ENCODE measurements at places on chromosomes 6 and 20.
A peak's percentile ranks its signal among the peaks of the same experiment; 100 is the strongest.

GRCh38 chr6:162999575-163000285 is 272.0 kb downstream of the PACRG start:
- peak; percentile 70 for DNase-seq

DNA sequence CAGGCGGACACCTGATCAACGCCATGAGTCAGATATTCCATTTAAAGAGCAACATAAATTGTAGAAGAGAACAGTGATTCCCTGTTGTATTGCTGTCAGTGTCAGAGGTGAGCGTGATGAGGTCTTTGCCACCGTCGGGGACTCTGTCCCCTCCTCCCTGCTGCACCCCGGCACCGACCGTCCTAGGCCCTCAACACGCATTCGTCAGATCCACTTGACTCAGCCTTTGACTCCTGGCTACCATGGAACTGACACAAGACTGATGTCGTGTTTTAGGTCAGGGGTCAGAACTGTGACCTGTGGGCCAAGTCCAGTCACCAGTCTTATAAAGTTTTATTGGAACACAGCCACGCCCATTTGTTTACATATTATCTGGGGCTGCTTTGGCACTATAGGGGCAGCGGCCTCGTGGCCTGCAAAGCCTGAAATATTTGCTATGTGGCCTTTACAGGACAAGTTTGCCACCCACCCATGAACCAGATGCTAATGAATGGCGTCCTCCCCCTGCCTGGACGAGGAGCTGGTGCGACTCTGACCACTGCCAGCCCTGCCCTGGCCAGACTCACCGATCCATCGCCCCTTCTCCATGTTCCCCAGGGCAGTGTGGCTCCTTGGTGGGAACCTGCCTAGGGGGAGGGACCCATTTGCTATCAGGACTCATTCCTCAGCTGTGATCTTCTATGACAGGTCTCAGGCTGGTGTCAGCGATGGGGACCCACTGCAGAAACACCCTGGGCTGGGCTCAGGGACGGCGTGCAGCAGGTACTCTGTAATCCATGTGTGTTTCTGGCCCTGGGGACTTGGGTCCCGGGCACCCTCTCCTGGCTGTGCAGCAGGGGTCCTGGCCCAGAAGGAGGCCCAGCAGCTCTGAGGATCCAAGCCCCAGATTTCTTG is 37.5 kb upstream of the PHACTR3 start:
- no peak for DNase-seq

GRCh38 chr6:165117121-165117520 is 192.3 kb downstream of the C6orf118 start:
- no peak for DNase-seq

- no peak for DNase-seq
Measured at GRCh38 chr6:136718476-136718875, 73.8 kb downstream of the MAP3K5 start.

GRCh38 chr6:164164876-164165275 is 750.4 kb downstream of the QKI start:
- no peak for DNase-seq

DNA sequence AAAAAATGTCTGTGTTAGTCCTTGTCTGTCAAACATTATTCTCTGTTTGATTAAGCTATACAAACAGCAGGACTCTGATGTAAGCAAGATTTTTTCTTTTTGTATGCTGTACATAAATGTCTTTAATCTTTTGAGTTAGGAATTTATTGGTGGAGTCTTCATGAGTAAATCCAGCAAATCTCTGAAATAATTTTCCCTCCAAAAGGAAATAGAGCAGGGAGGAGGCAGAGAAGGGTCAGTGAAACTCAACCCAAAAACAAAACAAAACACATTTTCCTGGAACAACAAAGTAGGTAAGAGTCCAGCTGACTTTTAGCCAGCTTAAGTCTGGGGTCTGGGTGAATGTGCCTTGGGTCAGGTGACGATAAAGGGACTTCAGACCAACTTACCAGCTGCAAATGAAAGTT is 113.7 kb downstream of the FOXA2 start:
- no peak for DNase-seq

GRCh38 chr20:63394920-63395455 is 33.8 kb upstream of the CHRNA4 start:
- no peak for DNase-seq

GRCh38 chr20:51269671-51270070 is 246.8 kb upstream of the KCNG1 start:
- no peak for DNase-seq

DNA sequence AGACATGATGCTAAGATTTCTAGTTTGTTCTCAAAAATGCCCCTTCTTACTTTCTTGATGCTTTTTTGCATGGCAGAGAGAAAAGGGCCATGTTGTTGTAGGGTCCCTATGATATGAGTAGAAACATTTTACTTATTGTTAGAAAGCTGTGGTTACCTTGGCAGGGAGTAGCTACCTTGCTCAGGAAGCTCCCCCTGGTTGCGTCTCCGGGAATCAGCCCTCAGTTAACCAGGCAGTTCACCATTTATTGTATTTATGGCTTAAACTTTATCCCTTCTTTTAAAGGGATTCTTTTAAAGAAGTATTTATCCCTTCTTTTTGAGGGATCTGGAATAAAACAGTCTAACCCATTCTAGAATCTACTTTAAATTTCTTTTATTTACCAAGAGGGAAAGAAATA is 113.9 kb upstream of the PROKR2 start:
- DNase-seq: peak; percentile 4

DNA sequence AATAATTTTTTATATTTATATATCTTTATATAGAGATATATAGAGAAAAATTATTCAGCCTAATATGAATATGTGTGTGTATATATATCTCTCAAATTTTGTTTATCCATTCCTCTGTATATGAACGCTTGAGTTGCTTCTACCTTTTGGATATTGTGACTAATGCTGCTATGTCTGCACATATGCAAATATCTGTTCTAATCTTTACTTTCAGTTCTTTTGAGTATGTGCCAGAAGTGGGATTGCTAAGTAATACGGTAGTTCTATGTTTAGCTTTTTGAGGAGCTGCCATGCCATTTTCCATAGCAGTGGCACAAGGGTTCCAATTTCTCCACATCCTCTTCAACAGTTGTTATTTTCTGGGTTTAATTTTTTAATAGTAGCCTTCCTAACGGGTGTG is 72.8 kb upstream of the CEP85L start:
- peak; percentile 38 for DNase-seq

- no peak for DNase-seq
Measured at GRCh38 chr6:1942834-1943233, 302.6 kb downstream of the GMDS start.

- DNase-seq: peak; percentile 73
Measured at GRCh38 chr20:1266167-1266973, at the start of gene SNPH. SNPH (plus strand) TSS chr20:1266294; CDS start chr20:1296240, 29,946 bp downstream.

DNA sequence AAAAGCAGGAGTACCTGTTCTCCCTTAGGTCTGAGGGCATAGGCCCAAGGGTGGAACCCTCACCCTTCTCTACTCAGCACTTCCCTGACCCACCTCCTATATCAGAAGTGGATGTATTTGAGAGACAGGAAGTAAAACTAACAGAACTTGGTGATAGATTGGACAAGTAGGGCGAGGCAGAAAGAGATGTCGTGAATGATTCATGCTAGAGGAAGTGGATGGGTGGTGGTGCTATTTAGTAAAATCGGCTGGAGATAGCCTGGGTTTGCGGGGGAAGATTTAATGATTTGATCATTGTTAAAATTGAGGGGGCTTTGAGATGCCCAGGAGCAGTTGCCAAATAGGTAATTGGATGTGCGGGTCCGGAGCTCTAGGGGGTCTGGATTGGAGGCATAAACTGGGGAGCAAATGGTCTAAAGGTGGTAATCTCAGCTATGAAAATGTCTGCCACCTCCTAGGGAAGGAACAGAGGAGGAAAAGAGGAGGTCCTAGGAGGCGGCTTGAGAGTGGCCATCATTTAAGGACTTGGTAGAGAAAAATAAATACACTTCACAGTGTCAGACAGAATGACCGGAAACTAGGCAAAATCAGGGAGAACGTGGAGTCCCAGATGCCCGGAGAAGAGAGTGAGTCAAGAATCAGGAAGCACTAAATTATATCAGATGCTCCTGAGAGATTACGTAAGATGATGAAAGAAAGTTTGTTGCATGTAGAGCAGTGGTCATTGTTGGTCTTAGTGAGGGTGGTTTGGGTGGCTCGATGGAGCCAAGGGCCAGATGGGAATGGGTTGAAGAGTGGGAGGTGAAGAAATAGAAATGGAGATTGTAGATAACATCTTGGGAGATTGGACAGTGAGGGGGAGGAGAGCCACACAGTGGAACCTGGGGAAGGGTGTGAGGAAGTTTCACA is 142.0 kb downstream of the CEP57L1 start:
- peak; percentile 30 for DNase-seq

DNA sequence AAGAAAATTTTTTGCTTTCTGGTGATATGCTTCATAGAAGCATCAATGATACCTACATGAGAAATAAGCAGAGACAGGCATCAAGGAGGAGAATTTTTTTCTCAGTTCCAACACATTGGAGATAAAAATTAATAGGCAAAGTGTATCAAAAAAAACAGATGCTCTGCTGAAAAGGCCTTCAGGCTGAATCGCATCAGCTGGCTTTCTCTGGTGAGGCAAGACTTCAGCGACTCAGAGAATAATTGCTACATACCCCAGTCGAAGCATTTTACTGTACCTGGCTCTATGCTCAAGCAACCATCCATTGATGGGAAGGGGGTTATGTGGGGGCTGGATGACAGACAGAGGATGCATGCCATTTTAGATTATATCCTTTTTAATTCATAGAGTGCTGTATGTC is 415.1 kb downstream of the TFAP2A start:
- peak; percentile 35 for DNase-seq

DNA sequence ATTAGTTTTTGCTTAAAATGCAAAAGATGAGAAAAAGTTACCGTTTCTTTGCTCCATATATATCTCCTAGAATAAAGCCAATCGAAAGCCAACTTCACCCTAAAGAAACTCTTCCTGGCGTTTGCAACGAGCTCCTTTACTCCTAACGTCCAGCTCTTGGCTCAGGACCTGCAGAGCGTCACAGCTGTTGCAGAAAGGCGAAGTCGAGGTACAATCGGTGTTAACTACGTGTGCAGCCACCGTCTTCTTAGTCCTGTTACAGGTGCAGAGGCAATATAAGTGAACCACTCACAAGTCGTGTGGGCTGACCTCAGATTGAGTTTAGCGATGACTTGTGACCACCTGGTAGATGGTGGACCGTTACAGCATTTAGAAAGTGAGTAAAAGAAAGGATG is 113.1 kb downstream of the TRIM27 start:
- no peak for DNase-seq

GRCh38 chr20:62500237-62500864 is 24.6 kb upstream of the GATA5 start:
- peak; percentile 63 for DNase-seq

- DNase-seq: peak; percentile 22
Measured at GRCh38 chr6:169269180-169270076, 15.8 kb upstream of the THBS2 start.

GRCh38 chr6:156185113-156185512 is 592.1 kb upstream of the ARID1B start:
- DNase-seq: no peak

DNA sequence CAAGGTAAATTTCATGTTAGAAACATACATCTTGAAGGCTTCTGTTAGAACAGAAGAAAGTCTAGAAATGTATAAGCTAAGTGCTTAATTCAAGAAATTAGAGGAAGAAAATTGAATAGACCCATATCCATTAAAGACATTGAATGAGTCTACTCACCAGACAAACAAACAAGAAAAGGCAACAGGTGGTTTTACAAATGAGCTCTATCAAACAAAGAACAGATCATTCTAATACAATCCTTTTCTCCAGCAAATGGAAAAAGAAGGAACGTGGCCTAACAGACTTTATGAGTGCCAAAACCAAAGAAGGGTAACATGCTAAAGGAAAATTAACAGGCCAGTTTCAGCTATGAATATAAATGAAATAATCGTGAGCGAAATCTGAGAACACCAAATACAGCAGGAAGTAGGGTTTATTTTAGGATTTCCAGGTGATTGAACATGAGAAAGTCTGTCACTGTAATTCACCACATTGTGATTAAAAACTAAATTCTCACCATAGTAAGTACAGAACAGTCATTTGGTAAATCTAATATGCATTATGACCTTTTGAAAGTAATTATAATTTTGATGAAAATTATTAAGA is 22.6 kb downstream of the MTHFD1L start:
- DNase-seq: no peak

DNA sequence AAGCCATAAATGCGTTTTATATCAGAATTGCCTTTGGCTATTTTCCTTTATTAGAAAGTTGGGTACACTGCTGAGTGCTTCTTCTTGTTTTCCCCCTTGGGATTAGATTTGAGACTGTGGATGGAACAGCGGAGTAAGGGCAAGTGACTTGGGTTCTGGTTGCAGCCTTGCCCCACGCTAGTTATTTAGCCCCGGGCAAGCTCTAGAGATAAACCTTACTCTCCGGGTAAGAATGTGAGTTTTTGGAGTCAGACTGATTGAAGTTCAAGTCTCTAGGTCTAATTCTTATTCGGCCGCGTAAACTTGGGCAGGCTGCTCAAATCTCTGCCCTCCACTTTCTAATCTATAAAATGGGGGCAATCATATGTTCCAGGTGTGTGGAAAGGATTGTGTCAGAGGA is 8.9 kb downstream of the TSHZ2 start:
- DNase-seq: no peak

DNA sequence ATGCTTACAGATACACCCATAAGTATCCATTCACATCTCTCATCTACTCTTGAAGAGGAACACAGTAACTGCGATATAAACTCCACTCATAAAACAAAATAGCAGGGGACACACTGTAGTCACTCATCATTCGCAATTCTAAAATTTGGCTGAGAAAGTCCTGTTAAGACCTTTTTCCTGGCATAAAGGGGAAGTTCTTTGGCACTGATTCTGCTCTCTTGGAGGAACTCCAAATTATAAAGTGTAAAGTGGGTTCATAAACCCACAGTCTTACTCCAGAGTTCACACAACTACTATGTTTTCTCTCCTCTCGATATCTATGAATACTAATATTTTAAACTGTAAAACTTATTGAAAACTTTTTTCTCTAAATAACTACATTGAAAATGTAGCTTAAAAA is 80.6 kb downstream of the ADGB start:
- no peak for DNase-seq

GRCh38 chr6:152189736-152190135 is 382.3 kb downstream of the ESR1 start:
- no peak for DNase-seq

GRCh38 chr20:61991476-61991875 is 74.2 kb downstream of the TAF4 start:
- no peak for DNase-seq

DNA sequence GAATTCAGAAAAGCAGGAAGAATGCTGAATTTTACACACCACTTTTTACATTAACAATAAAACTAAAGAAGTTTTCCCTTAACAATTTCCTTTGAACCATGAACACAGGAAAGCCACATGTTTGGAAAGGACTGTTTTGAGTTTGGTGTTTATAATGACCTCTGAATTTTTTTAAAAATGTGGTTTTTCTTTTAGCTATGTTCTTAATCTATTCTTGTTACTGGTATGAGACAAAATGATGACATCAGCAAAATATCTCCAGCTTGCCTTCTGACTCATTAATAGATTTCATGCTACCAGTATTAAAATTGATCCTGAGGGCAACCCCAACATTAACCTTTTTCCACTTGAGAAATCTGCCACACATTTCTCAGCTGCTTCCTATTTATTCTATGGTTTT is 217.5 kb upstream of the THEMIS start:
- no peak for DNase-seq
